ENCODE measurements at places on chromosomes 16 and 17.
A peak's percentile ranks its signal among the peaks of the same experiment; 100 is the strongest.

- DNase-seq, result no peak
These were observed 139.6 kb downstream of the CDK5R1 start for GRCh38 chr17:32626379-32626791.

GRCh38 chr17:65684631-65685030 is 123.2 kb upstream of the AXIN2 start:
- DNase-seq, result no peak

GRCh38 chr16:30774367-30775130 is 12.4 kb downstream of the RNF40 start:
- DNase-seq, result no peak

DNA sequence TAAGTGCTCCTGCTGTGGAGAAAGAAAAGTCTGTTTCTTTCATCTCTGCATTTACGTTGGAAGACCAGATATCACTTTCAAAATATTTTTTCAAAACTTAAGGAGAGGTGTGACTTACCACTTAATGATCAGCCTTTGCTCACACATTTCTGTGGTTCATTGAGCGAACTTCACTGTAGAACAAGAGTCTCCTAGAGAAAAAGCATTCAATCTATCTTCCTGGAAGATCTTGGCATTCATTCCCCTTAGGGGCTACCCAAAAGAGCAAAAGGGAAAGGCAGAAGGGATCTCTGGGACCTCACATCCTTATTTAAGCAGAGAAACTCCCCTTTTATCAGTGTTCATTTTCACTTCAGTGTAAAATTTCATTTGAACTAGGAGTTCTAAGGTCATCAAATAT is 61.2 kb downstream of the HS3ST3A1 start:
- DNase-seq, result no peak

- no peak for DNase-seq
These were observed 3.7 kb downstream of the TMEM101 start for GRCh38 chr17:44010966-44011647.

DNA sequence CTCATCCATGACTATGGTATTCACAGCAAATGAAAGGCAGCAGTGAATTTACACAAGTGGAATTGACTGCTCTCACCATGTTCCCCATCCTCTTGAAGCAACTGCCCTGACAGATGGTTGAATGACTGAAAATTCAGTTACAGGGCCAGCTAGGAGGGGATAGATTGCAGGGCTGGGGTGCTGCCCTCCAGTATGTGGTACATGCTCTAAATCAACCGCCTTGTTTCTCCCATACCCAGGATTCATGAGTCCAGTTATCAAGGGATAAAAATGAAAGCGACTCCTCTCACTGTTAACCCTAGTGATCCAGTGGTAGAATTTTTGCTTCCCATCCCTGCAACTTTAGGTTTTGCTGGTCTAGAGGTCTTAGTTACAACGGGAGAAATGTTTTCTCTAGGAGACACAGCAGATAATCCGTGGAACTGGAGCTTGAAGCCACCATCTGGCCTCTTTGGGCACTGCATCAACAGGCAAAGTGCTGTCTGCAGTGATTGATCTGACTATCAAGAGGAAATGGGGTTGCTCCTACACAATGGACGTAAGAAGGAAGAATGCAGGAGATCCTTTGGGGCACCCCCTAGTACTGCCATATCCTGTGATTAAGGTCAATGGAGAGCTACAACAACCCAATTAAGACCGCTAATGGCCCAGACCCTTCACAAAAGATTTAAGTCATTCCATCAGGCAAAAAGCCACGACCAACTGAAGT is 32.0 kb downstream of the SCPEP1 start:
- peak; percentile 68 for DNase-seq

DNA sequence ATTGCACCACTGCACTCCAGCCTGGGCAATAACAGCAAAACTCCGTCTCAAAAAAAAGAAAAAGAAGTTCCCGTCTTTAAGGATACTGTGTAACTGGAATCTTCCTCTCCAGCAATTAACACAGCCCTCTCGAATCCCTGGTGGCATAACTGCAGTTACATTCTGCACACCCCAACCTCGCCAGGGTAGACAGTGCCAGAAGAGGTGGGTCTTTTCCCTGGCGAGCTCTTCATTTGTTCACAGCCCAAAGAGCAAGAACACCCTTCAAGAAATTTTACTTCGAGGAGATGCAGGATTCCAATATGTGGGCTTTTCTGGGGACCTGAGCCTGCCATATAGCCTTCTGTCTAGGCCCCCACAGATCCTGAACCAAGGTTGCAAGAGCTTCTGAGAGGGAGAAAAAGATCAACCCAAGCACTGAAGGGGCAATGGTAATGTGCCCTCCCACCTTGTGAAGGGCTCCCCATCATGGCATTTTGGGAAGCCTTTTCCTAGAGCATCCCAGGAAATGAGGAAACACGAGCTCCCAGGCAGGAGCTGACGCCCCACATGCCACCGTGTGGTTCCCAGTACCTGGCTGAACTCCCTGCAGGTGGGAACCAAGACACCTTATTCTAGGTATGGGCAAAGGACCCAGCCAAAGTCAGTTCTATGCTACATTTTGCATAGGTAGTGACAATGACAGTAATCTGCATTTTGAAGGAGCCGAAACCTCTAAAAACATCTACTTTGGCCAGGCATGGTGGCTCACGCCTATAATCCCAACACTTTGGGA is 26.9 kb downstream of the TK2 start:
- no peak for DNase-seq

GRCh38 chr16:58541711-58542110 is 26.4 kb downstream of the SETD6 start:
- DNase-seq, result no peak

DNA sequence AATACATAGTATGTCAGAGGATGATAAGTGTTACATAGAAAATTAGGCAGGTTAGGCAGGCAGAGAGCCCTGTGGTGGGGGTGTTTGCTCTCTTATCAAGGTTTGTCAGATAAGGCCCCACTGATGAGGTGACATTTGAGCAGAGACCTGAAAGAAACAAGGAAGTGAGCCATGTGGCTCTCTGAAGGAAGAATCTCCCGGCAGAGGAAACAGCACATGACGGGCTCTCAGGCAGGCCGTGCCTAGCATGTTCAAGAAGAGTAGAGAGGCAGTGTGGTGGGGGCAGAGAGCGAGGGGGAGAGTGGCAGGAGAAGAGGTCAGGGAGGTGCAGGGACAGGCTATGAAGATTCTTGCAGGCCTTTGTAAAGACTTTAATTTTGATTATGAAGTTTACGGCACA is 82.0 kb upstream of the ASIC2 start:
- DNase-seq, result no peak

- peak; percentile 52 for DNase-seq
These were observed 118.5 kb upstream of the ZFHX3 start for GRCh38 chr16:73166441-73166851.

- DNase-seq, result peak; percentile 63
These were observed 1.7 kb downstream of the RPH3AL start for GRCh38 chr17:350706-351448.

Measured in Kasumi-1 (cell line).